ENCODE measurements at places on chromosomes 12 and 14. TPM values are rescaled to one million over a fixed set of nuclear protein-coding genes. Genes with fewer than 3 reads are reported as not detected.

The TM9SF1 gene
- polyA plus RNA-seq: 25.1 TPM

The TAS2R20 gene
- not detected for polyA plus RNA-seq

The MYRFL gene
- polyA plus RNA-seq: not detected

The WDHD1 gene
- polyA plus RNA-seq: 3.9 TPM

The PPP1R1A gene
- not detected for polyA plus RNA-seq

The CLEC2A gene
- not detected for polyA plus RNA-seq

The GAS2L3 gene
- not detected for polyA plus RNA-seq

The TAS2R50 gene
- polyA plus RNA-seq: not detected

The GNB3 gene
- polyA plus RNA-seq: not detected

The OTX2 gene
- polyA plus RNA-seq: not detected

The PLEKHH1 gene
- not detected for polyA plus RNA-seq

The HOTAIR gene
- polyA plus RNA-seq: not detected

The SLC35F4 gene
- polyA plus RNA-seq: not detected

The CYP27B1 gene
- polyA plus RNA-seq: 0.09 TPM

The RAPGEF3 gene
- 0.26 TPM for polyA plus RNA-seq

The RND1 gene
- 2.6 TPM for polyA plus RNA-seq

The KLC1 gene
- 80.2 TPM for polyA plus RNA-seq

The KRT74 gene
- polyA plus RNA-seq: not detected

The NPFF gene
- not detected for polyA plus RNA-seq

The INHBC gene
- polyA plus RNA-seq: not detected

The TMEM179 gene
- not detected for polyA plus RNA-seq

The C3AR1 gene
- polyA plus RNA-seq: 0.53 TPM

The MYF6 gene
- polyA plus RNA-seq: not detected

The PRPF39 gene
- 18.1 TPM for polyA plus RNA-seq

The NRIP2 gene
- 1.7 TPM for polyA plus RNA-seq

The ERBB3 gene
- polyA plus RNA-seq: 0.83 TPM

The C1QL4 gene
- not detected for polyA plus RNA-seq

The DNAH10 gene
- 0.40 TPM for polyA plus RNA-seq

The NUDT4 gene
- polyA plus RNA-seq: 99.0 TPM

The SMIM41 gene
- not detected for polyA plus RNA-seq

The SP1 gene
- 9.1 TPM for polyA plus RNA-seq

The TPH2 gene
- not detected for polyA plus RNA-seq

The MIP gene
- polyA plus RNA-seq: not detected

The BIN2 gene
- polyA plus RNA-seq: 93.8 TPM

The SLC17A8 gene
- not detected for polyA plus RNA-seq

The ITGA5 gene
- 1.6 TPM for polyA plus RNA-seq

The TAS2R30 gene
- 0.13 TPM for polyA plus RNA-seq

The ADAMTS20 gene
- not detected for polyA plus RNA-seq

The SYCP3 gene
- 0.33 TPM for polyA plus RNA-seq
